ENCODE measurements at places on chromosomes 5 and 9.

DNA sequence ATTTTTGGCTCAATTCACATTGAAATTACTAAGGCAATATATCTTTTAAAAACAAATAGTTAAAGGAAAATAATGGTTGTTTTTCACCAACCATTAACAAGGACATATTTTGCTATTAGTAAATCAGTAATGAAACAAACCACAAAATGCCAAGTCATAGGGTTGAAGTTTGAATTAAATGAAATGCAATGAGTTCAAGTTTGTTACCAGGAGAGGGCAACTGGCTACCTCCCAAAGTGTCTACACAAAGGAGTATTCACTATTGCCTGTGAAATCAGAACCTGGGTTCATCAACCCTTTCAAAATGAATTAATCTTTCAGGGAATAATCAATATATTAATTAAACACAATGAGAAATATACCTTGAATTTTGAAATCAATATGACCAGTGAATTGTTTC, 138.4 kb upstream of the DMRTA1 start:
- no peak for DNase-seq

GRCh38 chr9:93586290-93587057, 10.1 kb downstream of the PHF2 start:
- no peak for DNase-seq

- no peak for DNase-seq
Measured at GRCh38 chr5:128706269-128706668, 168.2 kb upstream of the FBN2 start.

DNA sequence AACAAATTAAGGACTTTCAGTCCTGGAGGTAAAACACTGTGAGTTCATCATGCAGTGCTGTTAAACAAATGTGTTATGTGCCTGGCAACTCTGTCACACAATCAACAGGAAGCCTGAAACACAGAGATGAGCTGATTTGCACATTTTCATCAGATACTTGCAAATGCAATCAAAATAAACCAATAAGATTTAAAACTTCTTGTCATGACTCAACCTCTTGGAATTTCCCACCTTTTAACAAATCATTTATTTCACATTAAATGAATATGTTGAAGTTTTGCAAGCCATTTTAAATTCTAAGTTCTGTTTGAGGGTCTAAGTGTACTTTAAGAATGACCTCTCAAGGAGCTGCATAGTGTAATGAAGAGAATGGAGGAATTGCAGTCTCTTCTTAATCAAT, 64.4 kb downstream of the ANXA1 start:
- DNase-seq = no peak

DNA sequence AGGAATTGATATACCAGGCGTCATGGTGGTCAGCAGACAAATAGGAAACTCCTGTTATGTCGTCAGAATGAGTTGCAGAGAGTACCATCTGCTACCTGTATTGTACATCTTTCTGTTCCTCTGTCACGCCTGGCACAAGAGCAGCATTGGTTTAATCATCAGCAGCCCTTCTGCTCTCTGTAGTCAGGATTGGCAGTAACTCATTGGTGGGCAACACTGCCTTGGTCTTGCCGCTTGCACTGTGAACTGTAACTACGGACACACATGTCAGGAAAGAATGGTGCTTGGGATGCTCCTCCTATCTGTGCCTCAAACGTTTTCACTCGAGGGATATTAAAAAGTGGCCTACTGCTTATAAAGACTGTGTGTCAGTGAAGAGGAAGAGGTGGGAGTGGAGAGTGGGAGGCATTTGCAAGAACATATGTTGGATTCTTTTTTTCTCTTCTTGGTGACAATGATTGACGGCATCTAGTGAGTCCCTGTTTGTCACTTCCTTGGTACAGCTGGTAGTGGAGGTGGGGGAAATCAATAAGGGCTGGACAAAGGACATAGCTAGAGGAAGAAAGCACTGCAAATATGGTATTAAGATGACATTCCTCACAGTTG, 76.6 kb downstream of the F2RL2 start:
- peak; percentile 92 for DNase-seq

DNA sequence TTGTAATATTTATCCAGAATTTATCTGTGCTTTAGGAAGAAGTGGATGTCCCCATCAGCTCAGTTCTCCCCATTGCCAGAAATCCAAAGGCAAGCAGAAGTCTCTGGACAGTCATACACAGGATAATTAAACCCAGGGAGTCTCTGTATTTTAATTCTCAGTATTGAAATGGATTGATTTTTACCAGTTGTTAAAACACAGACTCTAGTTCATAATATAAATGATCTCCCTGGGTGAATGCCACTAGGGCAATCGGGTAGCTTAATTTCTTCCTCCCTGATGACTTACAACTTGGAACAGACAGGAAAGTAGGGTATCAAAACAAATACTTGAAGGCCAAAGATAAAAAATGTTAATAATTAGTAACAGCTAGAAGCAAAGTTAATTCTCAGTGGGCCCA, 66.5 kb upstream of the DAP start:
- no peak for DNase-seq

GRCh38 chr9:100561256-100561655, 16.6 kb upstream of the CAVIN4 start:
- no peak for DNase-seq

DNA sequence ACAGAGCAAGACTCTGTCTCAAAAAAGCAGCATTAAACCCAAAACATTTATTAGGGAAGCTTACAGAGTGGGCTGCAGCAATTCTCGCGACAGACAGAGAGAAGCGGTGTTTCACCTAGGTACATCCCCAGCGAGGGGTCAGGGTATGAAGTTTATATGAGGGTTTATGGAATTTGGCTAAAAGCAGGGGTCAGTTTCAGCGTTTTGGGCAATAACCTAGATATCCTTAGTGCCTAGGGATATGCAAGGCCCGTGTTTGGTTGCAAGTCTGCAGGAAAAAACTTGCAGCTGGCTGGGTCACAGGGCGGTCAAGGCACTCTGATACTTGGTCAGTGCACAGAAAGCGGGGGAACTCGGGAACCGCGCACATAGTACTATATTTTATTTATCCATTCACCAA, 649 bp upstream of the GLE1 start:
- DNase-seq = peak; percentile 26

- no peak for DNase-seq
Measured at GRCh38 chr9:16033921-16034691, 481.3 kb downstream of the CCDC171 start.

GRCh38 chr5:35898952-35899660, 39.3 kb downstream of the CAPSL start:
- no peak for DNase-seq

DNA sequence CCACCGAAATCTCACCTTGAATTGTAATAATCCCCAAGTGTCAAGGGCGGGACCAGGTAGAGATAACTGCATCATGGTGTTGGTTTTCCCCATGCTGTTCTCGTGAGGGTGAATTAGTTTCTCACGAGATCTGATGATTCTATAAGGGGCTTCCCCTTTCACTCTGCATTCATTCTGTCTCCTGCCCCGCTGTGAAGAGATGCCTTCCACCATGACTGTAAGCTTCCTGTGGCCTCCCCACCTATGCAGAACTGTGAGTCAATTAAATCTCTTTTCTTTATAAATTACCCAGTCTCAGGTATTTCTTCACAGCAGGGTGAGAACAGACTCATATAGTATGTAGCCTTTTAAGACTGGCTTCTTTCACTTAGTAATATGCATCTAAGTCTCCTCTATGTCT, 128.1 kb upstream of the NR5A1 start:
- no peak for DNase-seq

DNA sequence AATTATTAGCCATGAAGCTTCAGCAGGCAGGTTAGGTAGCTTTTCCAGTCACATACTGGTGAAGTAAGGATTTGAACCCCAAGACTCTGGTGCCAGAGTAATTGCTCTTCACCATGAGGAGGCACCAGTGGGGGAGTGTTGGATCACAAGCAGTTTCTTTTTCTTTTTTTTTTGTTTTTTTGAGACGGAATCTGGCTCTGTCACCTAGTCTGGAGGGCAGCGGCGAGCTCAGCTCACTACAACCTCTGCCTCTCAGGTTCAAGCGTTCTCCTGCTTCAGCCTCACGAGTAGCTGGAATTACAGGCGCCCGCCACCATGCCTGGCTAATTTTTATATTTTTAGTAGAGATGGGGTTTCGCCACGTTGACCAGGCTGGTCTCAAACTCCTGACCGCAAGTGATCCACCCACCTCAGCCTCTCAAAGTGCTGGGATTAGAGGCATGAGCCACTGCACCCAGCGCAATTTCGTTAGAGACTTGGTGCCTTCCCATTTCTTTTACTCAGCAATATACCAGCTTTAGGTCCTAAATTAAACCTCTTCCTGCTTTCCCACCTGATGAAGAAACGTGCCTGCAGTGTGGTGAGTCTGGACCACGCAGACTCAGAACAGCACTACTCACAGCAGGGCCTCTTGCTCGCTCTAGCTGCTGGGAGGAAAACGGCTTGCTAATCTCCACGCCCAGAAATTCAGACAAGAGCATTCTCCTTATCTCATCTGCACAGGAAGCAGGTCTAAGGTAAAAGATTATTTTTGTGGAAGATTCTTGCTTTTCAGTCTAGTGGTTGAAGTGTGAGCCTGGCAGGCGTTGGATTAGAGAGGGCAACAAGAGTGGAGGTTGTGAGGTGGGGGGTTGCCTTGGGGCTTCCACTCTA, at the start of gene S100Z:
Gene S100Z, plus strand, starts transcription at position 596 of the 873 bp plus-strand sequence. CDS start 25,346 bp downstream, outside the sequence.
- peak; percentile 44 for DNase-seq

DNA sequence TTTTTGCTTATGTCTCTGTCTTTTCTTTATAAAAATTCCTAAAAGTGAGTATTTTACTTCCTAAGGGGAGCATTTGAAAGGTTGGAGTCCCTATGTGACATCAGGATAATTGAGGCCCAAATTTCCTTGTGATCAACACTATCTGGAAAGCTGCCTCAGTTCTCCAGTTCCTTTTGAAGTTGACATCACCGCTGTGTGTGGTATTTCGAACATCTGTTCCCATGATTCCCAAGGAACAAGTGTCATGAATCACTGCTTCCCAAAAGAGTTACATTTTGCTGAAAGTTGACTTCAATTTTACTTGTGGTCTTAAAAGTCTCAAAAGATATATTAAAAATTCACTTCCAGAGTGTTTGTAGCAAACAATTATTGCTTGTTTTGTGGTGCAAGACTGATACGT, 452.1 kb upstream of the RGMB start:
- no peak for DNase-seq

DNA sequence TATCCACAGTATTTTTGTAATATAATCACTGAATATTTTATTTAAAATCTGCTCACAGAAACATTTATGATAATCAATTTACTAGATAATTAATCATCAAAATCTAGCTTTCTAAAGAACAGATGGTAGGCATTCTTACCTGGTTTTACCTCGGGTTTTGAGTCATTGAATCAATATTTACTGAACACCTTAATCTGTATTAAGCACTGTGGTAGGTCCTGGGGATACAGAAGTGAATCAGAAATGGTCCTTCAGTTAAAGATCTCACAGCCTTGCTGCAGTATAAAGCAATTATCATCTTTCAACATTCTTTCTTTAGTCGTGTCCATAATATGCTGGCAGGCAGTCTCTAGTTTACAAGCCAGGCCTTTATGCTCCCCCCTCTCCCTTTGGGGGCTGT, 2.0 kb upstream of the MEIKIN start:
- DNase-seq = no peak

DNA sequence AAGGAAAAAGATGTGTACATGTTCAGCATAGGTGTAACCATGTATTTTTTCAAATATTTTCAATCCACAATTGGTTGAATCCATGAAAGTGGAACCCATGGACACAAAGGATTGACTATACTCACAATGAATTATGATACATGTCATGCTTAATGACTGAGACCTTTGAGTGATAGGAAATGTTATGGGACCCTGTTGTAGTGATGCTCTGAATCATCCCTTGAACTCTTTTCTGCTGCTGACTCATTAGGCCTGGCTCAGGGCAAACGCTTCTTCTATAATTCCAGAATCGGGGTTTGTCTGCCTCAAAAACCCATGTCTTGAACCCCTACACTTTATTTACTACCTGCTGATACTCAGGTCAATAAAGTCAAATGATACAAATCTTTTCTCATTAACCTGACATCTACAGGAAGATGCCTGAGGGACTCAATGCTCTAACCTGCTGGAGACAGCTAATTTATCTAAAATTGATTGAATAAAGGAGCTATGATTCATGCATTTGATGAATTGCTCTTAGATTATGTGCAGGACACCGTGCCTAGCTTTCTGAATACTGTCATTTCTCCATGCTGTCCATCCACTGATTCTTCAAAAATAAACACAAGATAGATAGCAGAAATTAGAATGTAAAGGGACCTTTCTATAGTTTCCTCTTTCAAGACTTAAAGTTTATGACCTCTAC, 260.1 kb downstream of the PRELID2 start:
- DNase-seq = no peak

DNA sequence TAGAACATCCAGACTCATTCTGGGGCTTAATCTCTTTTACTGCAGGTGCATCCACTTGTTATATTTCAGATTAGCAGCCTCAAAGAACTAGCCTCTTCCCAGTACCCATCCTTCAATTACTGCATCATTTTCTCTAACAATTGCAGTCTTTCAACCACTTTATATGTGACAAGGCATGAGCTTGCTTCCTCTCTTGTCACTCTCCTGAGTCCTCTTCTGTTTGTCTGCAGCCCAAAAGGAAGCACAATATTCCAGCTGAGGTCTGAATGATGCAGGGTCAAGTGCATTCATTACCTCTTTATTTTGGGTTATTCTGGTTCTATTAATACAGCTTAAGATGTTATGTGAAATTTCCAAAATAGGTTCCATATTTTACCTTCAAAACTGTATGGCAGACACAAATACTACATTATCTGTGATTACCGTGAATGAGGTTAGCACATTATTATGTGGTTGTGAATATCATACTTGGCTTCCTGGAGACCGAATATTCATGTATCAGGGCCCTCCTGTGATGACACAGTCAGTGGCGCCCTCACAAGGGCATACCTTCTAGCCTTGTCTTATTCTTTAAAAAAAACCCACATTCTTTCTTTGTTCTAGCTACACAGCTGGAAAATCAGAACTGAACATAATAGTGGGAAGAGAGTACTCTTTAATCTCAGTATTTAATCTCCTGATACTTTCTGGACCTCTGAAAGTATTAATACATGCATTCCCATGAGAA, 323.8 kb downstream of the PDE4D start:
- no peak for DNase-seq

- no peak for DNase-seq
Measured at GRCh38 chr9:69364510-69365150, 39.6 kb downstream of the ENTREP1 start.

GRCh38 chr5:68950125-68950524, 143.7 kb upstream of the SLC30A5 start:
- DNase-seq = no peak

GRCh38 chr9:33124751-33125381, 42.3 kb downstream of the B4GALT1 start:
- DNase-seq = no peak

- no peak for DNase-seq
Measured at GRCh38 chr5:27944471-27944870, 906.1 kb upstream of the CDH9 start.

DNA sequence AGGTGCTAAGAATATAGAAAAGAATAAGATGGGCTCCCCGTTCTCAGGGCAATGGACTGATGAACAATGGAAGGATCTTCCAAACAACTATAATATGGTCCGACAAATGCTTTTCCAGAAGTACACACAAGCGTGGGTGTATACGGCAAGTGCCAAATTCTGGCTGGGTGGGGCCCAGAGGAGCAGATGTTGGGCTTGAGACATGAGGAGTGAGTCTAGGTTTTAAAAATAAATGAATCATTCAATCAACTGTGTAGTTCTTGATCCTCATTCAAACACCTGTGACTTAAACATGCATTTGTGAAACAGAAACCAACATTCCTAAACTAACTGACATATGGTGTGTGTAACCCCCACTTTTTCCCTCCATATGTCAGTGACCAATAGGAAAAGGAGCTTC, 47.9 kb downstream of the MFAP3 start:
- DNase-seq = no peak

GRCh38 chr9:111854799-111855198, 41.8 kb upstream of the UGCG start:
- peak; percentile 34 for DNase-seq

GRCh38 chr9:21395778-21396717, 10.8 kb upstream of the IFNA2 start:
- DNase-seq = no peak
